ENCODE measurements at places on chromosomes 13 and 19. TPM values are rescaled to one million over a fixed set of nuclear protein-coding genes. Genes with fewer than 3 reads are reported as not detected.

DNA sequence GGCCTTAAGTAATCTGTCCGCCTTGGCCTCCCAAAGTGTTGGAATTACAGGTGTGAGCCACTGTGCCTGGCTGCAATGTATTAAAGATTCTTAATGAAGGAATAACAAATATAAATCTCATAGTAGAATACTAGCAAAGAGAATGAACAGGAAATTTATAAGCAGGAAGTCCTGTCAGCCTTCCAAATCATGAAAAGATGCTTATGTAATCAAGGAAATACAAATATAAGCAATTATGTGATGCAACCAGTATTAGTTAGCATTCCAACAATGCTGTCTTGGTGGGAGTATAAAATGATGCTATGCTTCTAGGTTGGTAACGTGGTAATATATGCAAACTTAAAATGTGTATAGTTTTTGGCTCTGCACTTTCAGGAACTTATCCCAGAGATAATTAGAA, 133.8 kb downstream of the PDS5B start:
- DNase-seq: no peak

- no peak for DNase-seq
Observed at GRCh38 chr13:24654741-24655140, 25.5 kb upstream of the ATP12A start.

GRCh38 chr13:111281751-111282311, 38.6 kb upstream of the TEX29 start:
- DNase-seq: no peak

DNA sequence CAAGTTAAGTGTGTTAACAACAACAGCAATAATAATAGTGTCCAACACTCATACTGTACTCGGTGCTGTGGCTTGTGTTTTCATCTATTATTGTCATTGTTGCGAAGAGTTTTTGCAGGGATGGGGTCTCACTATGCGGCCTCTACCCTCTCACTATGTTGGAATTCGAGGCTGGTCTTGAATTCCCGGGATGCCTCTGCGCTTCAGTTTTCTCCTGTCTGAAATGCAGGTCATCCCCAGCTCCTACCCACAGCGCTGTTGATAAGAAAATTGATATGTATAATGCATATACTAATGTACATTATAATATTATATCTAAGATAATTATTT, 4.9 kb upstream of the SBK3 start:
- DNase-seq: no peak

GRCh38 chr19:2135474-2136402, 15.6 kb downstream of the AP3D1 start:
- no peak for DNase-seq

- DNase-seq: no peak
Observed at GRCh38 chr13:94759120-94759728, 46.9 kb upstream of the SOX21 start.

DNA sequence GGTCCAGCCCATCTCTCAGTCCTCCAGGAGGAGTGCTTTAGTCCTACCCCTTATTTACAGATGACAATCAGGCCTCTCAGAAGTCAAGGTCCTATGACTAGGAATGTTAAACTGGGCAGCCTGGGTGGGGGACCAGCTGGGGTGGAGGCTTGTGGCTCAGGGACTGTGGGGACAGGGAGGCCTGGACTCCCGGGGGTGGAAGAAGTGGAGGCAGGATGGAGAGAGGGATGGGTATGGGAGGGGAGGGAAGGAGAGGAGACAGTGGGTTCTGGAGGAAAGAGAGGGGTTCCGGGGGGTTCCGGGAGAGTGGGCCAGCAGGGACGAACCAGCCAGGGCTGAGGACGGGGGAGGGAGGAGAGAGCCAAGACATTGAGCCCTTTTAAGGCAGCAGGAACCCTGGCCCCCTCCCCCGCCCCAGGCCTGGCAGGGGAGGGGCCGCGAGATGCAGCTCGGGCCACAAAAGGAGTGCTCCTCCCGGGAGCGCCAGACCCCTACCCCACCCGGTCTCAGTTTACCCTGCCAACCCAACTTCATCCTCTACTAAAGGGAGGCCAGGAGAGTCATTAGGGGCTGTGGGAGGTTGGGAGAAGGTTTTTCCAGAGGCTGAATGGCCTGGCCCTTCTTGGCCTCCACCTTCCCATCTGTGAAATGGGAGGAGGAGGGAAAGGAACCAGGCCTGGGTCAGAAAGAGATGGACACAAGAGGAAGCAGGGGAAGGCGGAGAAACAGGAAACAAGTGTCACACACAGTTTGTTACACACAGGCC, 1.7 kb downstream of the DMPK start:
- DNase-seq: no peak

- no peak for DNase-seq
Observed at GRCh38 chr19:8120636-8121480, 28.5 kb downstream of the FBN3 start.

DNA sequence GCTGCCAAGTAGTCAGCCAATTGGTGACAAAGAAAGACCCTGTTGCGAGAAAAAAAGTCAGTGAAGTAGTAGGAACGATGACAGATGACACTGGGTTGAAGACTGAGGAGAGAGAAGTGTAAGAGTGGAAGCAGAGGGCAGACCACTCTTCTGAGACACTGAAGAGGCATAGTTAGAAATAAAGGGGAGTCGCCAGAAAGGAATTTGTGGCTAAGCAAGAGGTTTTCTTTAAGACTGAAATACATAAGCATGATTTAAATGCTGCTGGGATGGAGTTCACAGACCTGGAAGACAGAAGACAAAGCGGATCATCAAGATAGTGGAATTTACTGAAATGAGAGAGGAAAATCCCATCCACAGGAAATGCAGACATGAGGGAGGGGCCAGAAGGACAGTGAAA, 56.2 kb upstream of the USPL1 start:
- DNase-seq: no peak

- no peak for DNase-seq
Observed at GRCh38 chr19:55085923-55086715, 10.4 kb downstream of the EPS8L1 start.

GRCh38 chr13:113732176-113732960, 26.7 kb upstream of the TMEM255B start:
- no peak for DNase-seq

DNA sequence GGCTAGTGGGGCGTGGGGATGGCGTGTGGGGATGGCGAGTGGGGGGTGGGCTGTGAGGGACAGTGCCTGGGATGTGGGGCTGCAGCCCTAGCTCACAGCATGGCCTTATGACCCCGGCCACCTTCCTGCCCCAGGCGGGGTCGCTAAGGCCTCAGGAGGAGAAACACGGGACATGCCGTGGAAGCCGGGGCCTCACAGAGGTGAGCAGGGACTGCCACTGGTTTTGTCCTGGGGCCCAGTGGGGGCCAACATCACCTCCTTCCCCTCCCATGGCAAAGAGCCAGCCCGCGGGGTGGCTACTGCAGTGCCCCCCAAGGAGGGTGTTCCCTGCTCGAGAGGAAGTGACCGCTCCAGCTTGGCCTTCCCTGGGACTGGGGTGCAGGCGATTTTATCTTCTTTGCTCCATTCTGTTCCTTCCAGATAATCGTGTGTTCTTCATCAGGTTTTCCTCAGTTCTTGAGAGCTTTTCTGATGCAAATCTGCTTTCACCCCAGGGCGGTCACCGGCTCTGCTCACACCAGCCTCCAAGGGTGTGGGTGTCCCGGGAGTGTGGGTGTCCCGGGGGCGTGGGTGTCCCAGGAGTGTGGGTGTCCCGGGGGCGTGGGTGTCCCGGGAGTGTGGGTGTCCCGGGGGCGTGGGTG, 1.2 kb downstream of the F7 start:
- no peak for DNase-seq

DNA sequence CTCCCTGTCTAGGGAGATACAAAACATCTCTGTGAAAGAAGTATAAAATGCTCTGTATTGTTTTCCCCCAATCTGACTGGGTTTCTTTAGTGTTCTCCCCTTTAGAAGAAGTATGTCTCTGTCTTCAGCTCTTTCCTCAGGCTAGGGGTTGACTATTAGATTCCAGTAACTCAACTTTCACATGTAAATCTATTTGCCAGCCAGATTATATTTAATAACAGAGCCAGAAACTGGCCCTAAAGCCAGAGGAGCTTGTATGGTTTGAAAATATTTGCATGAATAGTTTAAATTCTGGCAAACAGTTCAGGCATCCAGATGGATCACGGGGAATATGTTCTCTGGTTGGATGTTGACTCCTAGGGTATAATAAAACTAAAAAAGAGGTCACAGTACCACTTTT, 22.3 kb upstream of the CYSLTR2 start:
- no peak for DNase-seq

DNA sequence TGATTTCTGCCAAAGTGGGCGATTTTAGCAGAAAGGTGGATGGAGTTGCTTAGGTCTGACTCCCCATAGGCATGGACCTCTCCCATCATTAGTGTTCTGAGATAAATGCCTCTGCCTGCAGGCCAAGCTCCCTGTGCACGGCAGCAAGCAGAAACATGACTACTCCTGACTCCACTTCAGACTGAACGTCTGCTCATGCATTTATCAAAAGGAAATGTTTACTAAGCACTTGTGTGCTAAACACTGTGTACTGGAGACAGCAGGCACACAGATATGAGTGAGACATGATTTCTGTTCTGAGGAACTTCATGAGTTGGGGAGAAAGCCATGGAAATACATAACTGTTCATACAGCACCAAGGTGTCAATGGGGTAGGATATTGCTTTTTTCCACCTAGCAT, 149.6 kb downstream of the MIPEP start:
- DNase-seq: no peak

- no peak for DNase-seq
Observed at GRCh38 chr13:96104516-96104915, 14.6 kb downstream of the HS6ST3 start.

DNA sequence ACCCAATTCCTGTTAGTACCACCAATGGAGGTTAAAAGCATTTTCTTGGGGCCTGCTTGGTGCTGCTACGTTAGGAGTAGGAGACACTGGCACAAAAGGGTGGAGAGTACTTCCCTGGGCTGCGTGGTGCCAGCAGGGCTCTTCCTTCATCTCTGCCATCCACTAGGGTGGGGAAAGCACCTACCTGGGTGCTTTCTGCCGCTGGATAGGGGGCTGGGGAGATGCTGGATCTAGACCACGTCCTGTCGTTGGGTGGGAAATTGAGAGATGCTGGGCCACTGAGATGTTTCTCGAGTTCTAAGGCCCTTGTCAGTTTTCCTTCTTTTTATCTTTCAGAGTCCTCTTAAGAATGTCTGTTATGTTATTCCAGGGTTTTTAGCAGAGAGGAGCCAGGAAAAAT, 6.7 kb upstream of the FCGBP start:
- no peak for DNase-seq

- DNase-seq: no peak
Observed at GRCh38 chr19:52112624-52113023, 17.1 kb upstream of the ZNF841 start.

- DNase-seq: no peak
Observed at GRCh38 chr19:10087296-10088061, 1.4 kb downstream of the SHFL start.

GRCh38 chr19:41993612-41994483, at the start of gene ATP1A3:
Gene ATP1A3 (minus strand): TSS chr19:41994230. CDS start chr19:41994076, 154 bp downstream.
- DNase-seq: no peak

DNA sequence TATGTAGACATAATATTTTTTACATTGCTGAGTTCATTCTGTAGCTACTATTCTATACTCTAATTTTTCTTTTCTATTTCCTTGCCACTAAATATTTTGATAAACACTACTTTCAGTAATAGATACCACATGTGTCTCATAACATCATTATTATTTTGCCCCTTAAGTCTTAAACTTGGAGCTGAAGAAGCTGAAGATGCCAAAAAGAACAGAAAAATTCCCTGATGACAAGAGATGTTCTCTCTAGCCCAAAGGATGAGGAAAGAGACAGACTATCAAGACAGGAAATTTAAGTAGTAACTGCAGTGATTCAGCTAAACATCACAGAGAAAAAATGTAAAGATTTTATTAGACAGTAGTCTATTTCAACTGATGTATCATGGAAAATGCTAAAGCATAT, 322.0 kb upstream of the KLHL1 start:
- DNase-seq: no peak

DNA sequence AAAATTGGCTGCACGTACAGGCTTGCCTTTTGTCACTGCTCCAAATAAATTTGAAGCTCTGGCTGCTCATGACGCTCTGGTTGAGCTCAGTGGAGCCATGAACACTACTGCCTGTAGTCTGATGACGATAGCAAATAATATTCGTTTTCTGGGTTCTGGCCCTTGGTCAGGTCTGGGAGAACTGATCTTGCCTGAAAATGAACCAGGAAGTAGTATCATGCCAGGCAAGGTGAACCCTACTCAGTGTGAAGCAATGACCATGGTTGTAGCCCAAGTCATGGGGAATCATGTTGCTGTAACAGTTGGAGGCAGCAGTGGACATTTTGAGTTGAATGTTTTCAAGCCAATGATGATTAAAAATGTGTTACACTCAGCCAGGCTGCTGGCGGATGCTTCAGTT, 16.1 kb upstream of the AKAP11 start:
- no peak for DNase-seq

GRCh38 chr19:2252797-2253105, 3.5 kb downstream of the JSRP1 start:
- DNase-seq: no peak

- DNase-seq: no peak
Observed at GRCh38 chr19:23817519-23817918, 58.8 kb upstream of the ZNF681 start.

DNA sequence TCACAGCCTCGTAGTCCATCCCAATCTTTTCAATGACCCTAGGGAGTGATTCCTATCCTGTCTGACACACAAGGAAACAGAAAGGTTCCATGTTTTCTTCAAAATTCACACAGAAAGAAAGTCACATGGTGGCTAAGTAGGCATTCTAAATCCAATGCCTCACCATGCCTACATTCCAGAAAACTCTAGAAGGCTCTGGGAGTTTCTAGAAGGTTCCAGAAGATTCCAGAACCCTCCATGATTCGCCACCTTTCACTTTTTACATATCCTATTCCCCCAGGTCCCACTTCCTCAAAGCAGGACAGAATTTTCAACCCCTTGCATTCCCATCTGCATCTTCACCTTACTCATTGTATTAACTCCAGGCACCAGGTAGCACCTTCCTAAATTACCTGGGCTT, 23.1 kb downstream of the GNG7 start:
- DNase-seq: no peak

- no peak for DNase-seq
Observed at GRCh38 chr19:41392775-41393174, 4.4 kb downstream of the EXOSC5 start.

- no peak for DNase-seq
Observed at GRCh38 chr13:27406178-27406939, 18.1 kb upstream of the GTF3A start.

- DNase-seq: no peak
Observed at GRCh38 chr13:66074018-66074615, 1156.0 kb downstream of the PCDH9 start.

Gene URI1
- total RNA-seq: 71.0 TPM

Gene FCAR
- total RNA-seq: not detected

Gene ZNF112
- total RNA-seq: 4.3 TPM

Gene LENG9
- total RNA-seq: 5.1 TPM

Gene ZNF221
- 2.8 TPM for total RNA-seq

Gene RFX1
- total RNA-seq: 15.2 TPM

Gene FCGBP
- 6.4 TPM for total RNA-seq

Gene ZNF813
- 9.6 TPM for total RNA-seq

Gene ARMC6
- 51.4 TPM for total RNA-seq

Gene POMP
- 92.0 TPM for total RNA-seq

Gene ATCAY
- 0.15 TPM for total RNA-seq

All from Panc1 (cell line).